CD4-positive, alpha-beta T cell treated with Interleukin-21 for 1 hour (primary cell): ENCODE measurements at places on chromosomes 3 and 15.

DNA sequence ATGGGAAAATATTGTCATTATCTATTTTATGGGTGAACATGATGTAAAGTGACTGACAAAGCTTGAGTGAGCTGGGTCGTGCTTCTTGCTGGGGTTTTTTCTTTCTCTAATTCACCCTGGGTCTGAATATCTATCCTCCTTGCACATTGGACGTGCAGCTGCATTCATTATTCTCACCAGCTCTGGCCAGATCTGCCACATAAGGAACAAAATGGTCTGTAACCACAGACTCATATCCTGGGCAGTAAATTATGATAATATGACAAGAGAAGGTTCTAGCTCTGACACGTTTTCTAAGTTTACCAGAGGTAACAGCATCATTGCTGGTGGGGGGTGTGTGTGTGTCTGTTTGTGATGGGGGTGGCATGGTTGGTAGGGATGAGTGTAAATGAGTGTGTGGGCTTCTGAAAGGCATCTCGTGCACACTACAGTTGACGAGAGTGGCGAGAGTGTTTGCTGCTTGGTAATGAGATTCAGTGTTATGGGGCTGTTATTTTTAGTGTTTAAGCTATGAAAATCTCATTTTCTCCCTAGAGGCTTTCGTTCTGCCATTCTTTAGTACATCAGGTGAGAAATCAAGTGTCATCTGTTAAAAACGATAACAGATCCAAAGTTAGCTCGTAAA lies 418.4 kb downstream of the PDCD6IP start:
- DNase-seq = no peak

DNA sequence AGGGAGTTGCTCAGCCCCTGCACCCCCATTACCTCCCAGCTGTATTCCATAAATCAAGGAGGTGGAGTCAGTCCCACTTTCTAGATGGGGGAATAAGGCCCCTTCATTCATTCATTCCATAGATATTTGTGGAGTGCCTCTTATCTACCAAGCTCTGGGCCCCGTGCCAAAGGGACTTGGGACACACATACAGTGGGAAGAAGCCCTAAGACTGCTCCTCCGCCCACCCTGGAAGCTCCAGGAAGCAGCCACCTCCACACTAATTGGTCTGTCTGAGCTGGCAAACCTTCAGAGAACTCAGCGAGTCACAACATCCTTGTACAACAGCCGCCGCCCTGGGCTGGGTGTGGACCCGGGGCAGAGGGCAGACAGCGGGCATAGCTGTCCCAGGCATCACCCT lies 6.4 kb downstream of the STRA6 start:
- DNase-seq = no peak

GRCh38 chr3:94596141-94596540 lies 533.3 kb downstream of the NSUN3 start:
- no peak for DNase-seq

DNA sequence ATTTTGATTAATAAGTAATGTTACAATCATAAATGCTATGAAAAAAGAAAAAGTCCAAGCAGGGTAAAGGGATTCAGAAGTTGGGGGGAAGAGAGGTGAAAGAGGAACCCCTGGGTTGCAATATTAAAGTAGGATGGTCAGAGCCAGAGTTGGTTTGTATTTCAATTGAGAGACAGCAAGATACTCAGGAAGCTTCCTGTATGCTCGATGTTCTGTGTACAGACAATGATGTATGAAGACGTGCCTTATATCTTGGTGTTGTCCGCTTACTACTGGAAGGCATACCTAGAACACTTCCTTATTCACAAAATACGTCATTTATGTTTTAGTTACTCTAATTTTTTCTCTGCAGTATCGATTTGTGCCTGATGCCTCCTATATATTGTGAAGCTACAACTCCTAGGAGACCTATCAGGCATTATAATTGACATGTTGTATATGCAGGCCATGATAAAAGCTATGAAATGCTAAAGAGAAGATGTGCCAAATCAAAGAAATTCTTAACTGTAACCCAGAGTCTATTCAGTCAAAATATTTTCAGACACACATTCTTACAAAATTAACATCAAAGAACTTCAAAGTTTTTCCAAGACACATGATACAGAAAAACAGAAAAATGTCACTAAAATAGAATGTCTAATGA lies 87.5 kb downstream of the TBL1XR1 start:
- peak; percentile 16 for DNase-seq

- peak; percentile 10 for DNase-seq
These were observed 39.3 kb downstream of the EDEM1 start for GRCh38 chr3:5226783-5227182.

- DNase-seq = no peak
These were observed 127.9 kb upstream of the STT3B start for GRCh38 chr3:31404871-31405270.

DNA sequence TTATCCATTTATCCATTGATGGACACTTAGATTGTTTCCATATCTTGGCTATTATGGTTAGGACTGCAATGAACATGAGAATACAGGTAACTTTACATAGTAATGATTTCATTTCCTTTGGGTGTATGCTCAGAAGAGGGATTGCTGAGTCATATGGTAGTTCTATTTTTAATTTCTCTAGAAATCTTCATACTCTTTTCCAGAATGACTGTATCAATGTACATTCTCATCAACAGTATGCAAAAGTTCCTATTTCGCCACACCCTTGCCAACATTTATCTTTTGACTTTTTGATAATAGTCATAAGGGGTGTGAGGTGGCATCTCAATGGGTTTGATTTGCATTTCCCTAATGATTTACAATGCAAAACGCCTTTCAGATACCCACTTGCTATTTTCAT lies 6.2 kb upstream of the NIPA1 start:
- no peak for DNase-seq

- no peak for DNase-seq
These were observed 40.8 kb downstream of the CLDN1 start for GRCh38 chr3:190281308-190282051.

GRCh38 chr3:20680990-20681628 lies 495.1 kb upstream of the SGO1 start:
- no peak for DNase-seq

DNA sequence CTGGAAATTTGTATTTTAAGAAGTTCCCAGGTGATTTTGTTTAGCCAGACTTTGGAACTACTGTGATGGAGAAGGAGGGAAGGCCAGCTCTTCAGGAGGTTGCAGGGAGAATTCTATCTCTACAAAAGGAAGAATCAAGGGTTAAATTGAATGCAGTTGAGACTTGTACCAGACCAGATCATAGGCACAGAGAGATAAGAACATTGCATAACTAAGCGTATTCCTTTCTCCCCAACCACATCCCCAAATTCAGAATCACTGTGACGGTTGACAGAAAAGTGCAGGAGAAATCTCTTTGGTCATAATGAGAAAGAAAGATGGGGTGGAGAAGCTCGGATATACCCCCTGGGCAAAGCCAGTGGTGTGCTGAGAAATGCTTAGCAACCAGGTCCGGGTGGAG lies 7.2 kb downstream of the PLD1 start:
- DNase-seq = no peak

GRCh38 chr3:72123908-72124441 lies 339.0 kb upstream of the PROK2 start:
- no peak for DNase-seq

DNA sequence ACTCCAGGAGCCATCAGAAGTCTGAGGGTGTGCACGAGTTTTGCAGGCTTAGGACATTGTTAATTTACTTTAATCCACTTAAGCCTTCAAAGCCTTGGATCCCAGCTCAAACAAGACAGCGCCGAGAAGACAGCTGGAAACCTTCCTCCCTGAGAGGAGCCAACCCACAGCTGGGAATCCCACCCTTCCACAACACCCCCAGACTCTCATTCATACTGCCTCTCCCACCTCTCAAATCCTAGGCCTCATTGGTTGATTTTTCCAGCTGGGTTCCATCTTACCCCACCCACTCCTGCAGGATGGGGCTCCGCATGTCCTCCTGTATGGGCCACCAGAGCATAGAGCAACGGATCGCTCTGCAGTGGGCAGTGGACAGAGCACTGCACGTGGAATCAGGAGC lies 80.4 kb downstream of the SEMA5B start:
- no peak for DNase-seq

- DNase-seq = no peak
These were observed 151.5 kb downstream of the LIPC start for GRCh38 chr15:58583171-58583908.

- DNase-seq = no peak
These were observed 137.6 kb upstream of the TRIM42 start for GRCh38 chr3:140540262-140540661.

- DNase-seq = no peak
These were observed 98.1 kb downstream of the XXYLT1 start for GRCh38 chr3:195172896-195173295.

DNA sequence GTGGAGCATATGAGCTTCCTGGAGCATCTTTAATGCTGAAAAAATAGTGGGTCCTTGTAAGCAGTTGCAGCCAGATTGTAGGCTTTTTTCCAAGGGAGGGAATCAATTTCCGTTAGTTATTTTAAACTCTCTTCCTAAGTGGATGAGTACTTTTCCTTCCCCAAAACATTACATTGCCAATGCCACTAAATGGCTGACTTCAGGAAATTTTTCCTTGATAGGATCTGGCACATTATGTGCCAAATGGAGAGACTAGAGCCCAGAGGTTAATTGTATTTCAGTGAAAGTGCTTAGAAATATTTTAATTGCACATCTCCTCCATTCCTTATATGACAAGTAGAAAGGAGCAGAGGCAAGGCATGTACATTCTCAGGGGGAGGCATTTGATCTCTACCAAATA lies 83.5 kb downstream of the TNFAIP8L3 start:
- no peak for DNase-seq

DNA sequence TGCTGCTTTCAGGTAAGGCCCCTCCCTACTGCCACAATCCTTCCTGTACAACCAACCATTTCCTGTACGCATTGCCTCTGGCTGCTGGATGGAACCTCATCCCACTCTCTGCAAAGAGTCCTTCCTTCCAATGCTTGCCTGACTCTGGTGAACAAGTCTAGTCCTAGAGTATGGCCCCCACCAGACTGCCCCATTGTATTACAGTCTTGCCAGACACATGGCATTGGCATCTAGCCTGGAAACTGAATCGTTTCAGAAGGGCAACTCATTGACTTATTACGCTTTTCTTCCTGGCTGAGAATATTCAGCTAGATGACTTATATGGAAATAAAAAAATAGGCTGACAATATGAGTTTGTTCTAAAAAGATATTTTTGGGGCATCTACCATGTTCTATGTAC lies 170.3 kb downstream of the SUCLG2 start:
- no peak for DNase-seq

- DNase-seq = no peak
These were observed 15.8 kb downstream of the TBC1D21 start for GRCh38 chr15:73889053-73889761.

- DNase-seq = peak; percentile 2
These were observed 253.6 kb downstream of the MAGI1 start for GRCh38 chr3:65785065-65785645.

DNA sequence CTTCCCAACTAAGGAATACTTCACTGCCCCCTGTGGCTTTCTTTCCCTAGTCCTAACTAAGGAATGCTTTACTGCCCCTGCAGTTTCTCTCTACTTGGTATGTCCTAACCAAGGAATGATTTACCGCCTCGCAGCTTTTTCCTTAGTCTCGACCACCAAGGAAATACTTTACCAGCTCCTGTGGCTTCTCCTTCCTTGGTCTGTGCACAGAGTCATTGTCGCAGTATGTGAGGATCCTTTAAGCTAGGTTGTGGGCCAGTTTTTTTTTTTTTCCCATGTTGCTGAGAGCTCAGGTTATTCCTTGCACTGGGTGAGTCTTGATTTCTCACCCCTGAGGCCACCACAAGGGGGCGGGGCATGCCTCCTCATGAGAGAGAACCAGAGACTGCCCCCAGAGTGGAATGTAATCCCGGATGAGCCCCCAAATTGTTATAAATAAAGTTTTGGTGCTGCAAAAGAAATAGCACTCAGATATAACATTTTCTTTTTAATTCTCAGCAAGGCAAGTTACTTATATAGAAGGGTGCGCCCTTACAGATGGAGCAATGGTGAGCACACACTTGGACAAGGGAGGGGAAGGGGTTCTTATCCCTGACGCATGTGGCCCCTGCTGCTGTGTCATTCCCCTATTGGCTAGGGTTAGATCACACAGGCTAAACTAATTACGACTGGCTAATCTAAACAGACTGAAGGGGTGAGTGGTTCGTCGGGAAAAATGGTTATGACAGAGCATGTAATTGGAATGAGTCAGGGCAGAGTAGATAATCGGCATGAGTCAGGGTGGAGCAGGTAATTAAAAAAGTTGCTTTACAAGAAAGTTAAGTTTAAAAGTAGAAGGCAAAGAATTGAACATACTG lies 27.0 kb downstream of the NDUFB4 start:
- DNase-seq = peak; percentile 13

GRCh38 chr3:4898454-4899313 lies 80.6 kb upstream of the BHLHE40 start:
- no peak for DNase-seq

GRCh38 chr3:188686324-188686723 lies 485.4 kb upstream of the TPRG1 start:
- DNase-seq = no peak

- DNase-seq = no peak
These were observed 327.4 kb downstream of the EPHA3 start for GRCh38 chr3:89434621-89435380.

- no peak for DNase-seq
These were observed 4.0 kb downstream of the SOX2 start for GRCh38 chr3:181715571-181716340.

DNA sequence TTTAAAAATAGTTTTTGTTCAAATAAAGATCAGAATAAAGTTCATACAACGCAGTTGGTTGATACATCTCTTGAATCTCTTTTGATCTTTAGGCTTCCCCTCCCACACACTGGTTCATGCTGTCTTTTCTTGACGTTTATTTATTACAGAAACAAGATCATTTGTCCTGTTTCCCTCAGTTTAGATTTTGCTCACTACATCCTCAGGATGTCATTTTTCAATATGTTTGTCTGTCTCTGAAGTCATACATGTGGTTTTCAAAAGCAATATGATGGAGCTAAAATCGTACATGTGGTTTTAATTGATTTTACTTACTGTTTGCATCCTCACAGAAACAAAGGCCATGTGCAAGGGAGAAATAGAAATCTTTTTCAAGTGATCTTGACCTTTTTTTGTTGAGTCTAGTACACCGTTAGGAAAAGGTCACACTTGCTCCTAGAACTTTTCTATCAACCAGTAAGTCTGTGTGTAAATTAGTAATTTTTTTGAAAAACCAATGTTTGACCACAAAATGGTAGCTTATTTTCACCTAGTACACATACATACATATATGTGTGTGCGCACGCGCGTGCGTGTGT lies 63.7 kb upstream of the SENP5 start:
- DNase-seq = no peak

GRCh38 chr3:14414846-14415464 lies 12.5 kb downstream of the SLC6A6 start:
- DNase-seq = no peak

- DNase-seq = no peak
These were observed 9.9 kb upstream of the EPB42 start for GRCh38 chr15:43230640-43231115.

GRCh38 chr3:197561926-197562325 lies 6.2 kb upstream of the BDH1 start:
- no peak for DNase-seq

GRCh38 chr15:65244638-65245037 lies 33.4 kb upstream of the CILP start:
- DNase-seq = no peak
